ENCODE measurements at places on chromosomes 3 and 15. TPM values are rescaled to one million over a fixed set of nuclear protein-coding genes. Genes with fewer than 3 reads are reported as not detected.

CACNA2D2 gene
- not detected for total RNA-seq

SPINK8 gene
- not detected for total RNA-seq

SH2D7 gene
- total RNA-seq = not detected

GRIP2 gene
- total RNA-seq = not detected

ADAMTS9 gene
- 22.6 TPM for total RNA-seq

ZNF80 gene
- not detected for total RNA-seq

KIF23 gene
- total RNA-seq = 64.7 TPM

SLC51A gene
- total RNA-seq = not detected

RPUSD2 gene
- 10.6 TPM for total RNA-seq

DNA sequence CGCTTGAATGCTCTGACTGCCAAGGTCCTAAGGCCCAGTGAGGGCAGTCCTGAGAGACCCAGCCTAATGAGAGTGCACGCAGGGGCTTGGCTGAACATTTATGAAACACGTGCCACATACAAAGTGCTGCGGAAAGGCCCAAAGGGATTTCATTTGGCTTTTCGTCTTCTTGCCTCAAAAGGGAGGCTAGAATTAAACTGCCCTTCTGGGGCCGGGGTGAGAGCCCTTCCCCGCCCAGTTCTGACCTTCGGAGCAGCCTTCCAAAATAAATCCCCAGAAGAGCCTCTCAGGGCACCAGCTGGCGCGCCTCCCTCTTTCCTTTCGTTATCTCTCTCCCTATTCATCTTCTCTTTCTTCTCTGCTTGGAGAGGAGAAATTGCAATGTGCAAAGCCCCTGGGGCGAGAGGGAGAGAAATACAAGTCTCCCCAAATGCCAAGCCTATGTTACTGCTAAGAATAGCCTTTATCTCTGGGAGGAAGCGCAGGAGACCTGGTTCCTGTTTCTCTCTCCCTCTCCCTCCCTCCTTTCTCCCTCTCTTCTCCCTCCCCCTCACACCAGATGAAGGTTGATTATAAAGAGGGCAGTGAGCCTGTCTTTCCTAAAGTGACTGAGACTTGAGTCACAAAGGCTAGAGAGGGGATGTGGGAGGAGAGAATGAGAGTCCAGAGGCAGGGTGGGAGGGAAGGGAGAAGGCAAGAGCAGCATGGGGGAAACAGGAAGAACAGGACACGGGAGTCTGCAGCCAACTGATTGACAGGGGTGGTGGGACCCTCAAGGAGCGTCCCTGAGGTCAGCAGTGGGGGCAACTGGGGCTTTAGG, 36.7 kb upstream of the NDUFB4 start:
- peak overlapping the region; percentile 44 for H3K4me3 ChIP-seq
- no peaks in the 10 kb centered on the region for H3K27me3 ChIP-seq
- H3K27ac ChIP-seq = peak overlapping the region; percentile 96
- DNase-seq = peak; percentile 73
- H3K4me1 ChIP-seq = peaks cover 26% of the 10 kb centered on the region

DNA sequence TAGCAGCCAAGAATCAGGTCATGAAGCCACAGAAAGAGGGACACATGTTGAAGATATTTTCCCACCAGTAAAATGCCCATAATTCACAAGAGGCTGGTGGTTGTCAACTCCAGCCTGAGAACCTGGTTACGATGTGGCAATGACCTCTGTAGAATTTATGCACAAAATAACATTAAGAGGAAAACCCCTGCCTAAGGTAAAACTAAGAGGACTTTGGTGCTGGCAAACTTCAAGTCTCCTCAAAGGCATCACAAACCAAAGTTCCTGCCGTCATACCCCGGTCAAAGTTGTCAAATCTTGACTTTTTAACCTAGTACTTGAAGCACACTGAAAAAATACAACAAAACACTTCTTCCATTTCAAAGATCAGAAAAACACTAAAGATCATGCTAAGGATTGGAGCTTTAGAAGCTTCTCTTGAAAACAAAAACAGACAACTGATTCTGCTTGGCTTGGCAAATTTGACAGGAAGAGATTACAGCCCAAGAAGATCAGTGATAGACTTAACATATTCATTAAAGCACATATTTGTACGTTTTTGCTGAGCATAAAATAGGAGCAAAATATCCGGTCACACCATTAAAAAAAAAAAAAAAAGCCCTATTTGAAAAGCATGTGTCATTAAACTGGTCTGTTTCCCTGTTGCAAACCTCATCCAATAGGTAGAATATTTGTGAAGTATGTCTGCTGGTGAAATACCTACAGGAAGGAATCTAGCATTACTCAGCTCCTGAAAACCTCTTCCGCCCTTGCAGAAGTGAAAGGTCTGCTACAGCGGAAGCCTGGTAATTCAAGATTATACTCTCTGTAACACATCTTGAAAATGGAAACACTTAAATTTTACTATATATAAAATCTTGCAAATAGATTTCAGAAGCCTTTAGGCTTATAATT, 22.8 kb downstream of the EIF4E3 start:
- peaks cover 30% of the 10 kb centered on the region for H3K4me1 ChIP-seq
- H3K36me3 ChIP-seq = no peaks in the 10 kb centered on the region
- DNase-seq = peak; percentile 89
- H3K4me3 ChIP-seq = no peak overlapping the region
- peak overlapping the region; percentile 87 for H3K27ac ChIP-seq

DNA sequence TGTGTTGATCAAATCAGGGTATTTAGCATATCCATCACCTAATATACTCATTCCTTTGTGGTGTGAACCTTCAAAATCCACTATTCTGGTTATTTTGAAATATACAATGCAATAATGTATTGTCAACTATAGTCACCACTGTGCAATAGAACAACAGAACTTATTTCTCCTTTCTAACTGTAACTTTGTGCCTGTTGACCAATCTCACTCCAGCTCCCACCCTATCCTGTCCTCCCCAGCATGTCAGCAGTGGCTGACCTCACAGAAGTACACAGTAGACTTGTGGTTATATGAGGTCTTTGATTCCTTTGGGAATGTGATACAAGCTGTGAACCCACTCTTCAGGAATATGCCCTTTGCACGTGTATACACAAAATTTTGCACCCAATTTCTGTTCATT, 64.2 kb downstream of the ECT2 start:
- H3K27me3 ChIP-seq = no peaks in the 10 kb centered on the region
- H3K4me1 ChIP-seq = no peaks in the 10 kb centered on the region
- DNase-seq = no peak
- peaks cover 17% of the 10 kb centered on the region for H3K36me3 ChIP-seq

- no peaks in the 10 kb centered on the region for H3K4me1 ChIP-seq
- no peak for DNase-seq
- H3K27me3 ChIP-seq = no peaks in the 10 kb centered on the region
- peaks cover 3% of the 10 kb centered on the region for H3K36me3 ChIP-seq
- no peak overlapping the region for H3K4me3 ChIP-seq
- no peak overlapping the region for H3K27ac ChIP-seq
These were observed 18.6 kb downstream of the SUCLG2 start for GRCh38 chr3:67635806-67636205.

DNA sequence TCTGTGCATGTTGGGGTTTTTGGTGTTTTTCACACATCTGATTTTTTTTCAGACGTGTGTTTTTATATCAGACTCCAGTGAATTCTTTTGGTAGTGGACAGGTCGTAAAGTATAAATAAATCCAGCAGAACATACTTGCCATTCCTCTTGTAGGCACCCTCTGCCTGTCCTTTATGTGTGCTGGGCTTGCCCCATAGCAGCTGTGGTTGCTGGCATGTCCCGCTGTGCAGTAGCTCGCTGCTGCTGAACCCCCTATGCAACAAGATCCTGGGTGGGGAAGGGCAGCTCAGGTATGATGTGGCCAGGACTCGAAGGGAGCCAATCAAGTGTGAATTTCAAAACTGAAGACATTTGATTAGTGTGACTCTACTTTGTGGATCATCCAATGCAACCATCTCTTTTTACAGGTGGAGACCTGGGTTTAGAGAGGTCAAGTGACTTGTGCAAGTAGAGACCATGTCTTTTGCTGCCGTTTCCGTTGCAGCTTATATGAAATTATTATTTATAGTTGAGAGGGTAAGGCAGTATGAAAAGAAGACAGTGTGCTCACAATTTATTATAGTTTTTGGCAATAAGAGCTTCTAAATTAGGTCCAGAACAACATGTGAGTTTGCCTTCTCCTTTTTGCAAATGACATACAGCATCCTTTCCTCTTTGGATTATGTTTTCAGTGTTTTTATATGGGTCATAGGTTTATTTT, 350.8 kb upstream of the C2CD4B start:
- H3K27ac ChIP-seq = no peak overlapping the region
- H3K4me1 ChIP-seq = no peaks in the 10 kb centered on the region
- no peak overlapping the region for H3K4me3 ChIP-seq
- no peaks in the 10 kb centered on the region for H3K36me3 ChIP-seq

- peaks cover 2% of the 10 kb centered on the region for H3K27me3 ChIP-seq
- no peak overlapping the region for H3K4me3 ChIP-seq
- no peak overlapping the region for H3K27ac ChIP-seq
- H3K36me3 ChIP-seq = no peaks in the 10 kb centered on the region
- no peaks in the 10 kb centered on the region for H3K4me1 ChIP-seq
These were observed 135.4 kb upstream of the PFN2 start for GRCh38 chr3:150105886-150106612.

DNA sequence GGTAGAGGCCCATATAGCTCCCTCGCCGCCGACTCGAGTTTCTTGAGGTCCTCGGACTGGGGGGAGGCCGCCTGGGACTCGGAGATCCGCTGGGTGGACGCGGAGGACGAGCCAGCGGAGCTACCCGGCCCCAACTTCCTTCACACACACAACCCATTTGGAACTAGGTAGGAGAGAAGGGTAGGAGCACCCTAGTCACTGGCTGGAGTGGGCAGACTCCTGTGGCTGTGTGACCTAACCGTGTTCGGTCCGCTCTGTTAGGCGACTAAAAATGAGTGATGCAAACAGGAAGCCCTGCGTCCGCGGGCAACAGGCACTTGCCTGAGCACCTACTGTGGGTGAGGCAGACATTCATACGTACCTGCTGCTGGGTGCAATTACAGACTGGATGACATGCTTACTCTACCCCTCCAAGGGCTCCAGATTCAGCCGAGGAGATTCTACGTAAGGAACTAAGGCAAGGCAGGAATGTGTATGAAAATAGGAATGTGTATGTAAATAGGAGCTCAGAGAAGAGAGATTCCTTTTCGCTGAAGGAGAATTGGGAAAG, 4.6 kb upstream of the SIN3A start:
- no peaks in the 10 kb centered on the region for H3K36me3 ChIP-seq
- peak; percentile 63 for DNase-seq
- H3K27me3 ChIP-seq = no peaks in the 10 kb centered on the region

GRCh38 chr3:17850448-17850847, 108.0 kb upstream of the TBC1D5 start:
- H3K4me1 ChIP-seq = no peaks in the 10 kb centered on the region
- no peaks in the 10 kb centered on the region for H3K27me3 ChIP-seq
- no peak overlapping the region for H3K4me3 ChIP-seq
- no peaks in the 10 kb centered on the region for H3K36me3 ChIP-seq
- no peak for DNase-seq

DNA sequence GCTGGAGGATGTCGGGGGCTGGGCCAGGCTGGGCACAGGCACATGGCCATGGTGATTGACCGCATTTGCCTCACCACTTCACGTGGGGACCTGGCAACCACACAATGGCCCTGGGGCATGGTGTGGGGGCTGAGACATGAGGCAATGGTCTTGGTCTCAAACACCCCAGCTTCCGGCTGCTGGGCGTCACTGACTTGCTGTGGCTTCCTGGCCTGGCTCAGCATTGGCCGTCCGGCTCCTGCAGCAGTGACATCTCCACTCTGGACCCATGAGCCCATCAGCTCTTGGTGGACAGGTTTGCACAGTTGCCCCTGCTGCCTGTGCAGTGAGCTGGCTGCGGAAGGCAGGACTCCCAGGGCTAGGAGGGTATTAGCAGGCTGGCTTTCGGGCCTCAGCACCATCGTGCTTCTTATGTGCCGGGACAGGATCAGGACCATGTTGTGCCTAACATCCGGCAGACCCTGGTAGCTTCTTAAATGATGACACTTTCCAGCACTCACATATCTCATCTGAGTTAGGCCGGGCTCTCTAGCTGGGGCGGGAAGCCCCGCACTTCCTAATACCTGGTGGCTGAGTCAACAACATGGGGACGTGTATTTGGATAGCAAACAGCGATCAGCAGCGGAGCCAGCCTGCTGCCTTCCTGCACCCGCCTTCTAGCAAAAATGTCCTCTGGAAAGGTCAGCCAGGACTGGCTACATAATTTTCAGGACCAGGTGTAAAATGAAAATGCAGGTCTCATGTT, 34.1 kb downstream of the ZNF710 start:
- H3K4me3 ChIP-seq = no peak overlapping the region
- H3K4me1 ChIP-seq = peaks cover 51% of the 10 kb centered on the region
- H3K27ac ChIP-seq = peak overlapping the region; percentile 89
- no peaks in the 10 kb centered on the region for H3K36me3 ChIP-seq

DNA sequence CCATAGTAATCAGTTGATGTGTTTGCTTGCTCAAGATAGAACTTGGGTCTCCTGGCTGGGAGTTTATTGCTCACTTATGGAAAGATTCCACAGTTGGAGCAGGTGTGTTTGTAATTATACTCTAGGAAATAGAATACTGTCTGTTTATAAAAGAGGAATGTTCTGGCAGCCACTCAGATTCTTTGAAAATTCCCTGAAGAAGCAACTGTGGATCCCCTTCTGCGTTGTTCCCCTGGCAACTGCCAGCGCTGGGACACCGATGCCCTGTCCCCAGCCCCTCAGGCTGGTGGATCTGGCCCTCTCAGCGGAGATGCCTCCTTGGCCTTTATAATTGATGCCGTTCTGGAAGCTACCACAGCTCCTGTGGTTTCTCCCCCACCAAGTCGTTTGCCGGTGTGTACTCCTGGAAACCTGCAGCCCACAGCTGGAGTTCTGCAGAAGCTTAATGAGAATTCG, 225.9 kb downstream of the ITPR1 start:
- no peaks in the 10 kb centered on the region for H3K27me3 ChIP-seq
- no peak for DNase-seq
- no peak overlapping the region for H3K4me3 ChIP-seq
- H3K36me3 ChIP-seq = no peaks in the 10 kb centered on the region
- no peak overlapping the region for H3K27ac ChIP-seq

DNA sequence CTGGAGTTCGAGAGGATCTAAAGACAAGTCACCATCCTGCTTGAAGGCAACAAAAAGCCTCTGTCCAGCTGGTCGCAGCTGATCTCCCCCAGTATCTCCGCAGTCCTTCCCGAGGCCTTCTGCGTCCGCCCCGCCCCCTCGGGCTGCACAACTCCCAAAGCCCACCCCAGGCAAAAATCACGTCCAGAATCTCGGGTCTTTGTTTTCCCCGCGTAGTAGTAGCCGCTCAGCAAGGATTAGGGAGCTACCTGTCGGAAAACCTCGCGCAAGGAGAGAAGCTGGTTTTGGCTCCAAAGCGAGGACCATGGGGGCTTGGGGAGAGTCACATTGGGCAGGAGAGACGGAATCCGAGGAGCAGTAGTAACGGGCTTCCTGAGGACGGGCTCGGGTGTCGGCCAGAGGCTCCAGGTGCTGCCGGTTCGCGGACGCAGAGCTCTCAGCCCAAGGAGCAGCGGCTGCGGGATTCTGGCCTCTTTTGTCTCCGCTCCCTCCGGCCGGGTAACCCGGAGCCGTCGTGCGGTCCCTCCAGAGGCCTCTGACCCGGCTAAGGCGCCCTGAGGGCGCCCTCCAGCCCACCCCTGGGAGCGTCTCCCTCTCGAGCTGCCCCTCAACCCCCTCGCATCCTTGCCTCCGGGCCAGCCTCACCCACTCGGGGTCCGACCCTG, 401 bp downstream of the ZSCAN29 start:
- H3K36me3 ChIP-seq = peaks cover 7% of the 10 kb centered on the region
- DNase-seq = peak; percentile 48
- H3K4me1 ChIP-seq = peaks cover 18% of the 10 kb centered on the region
